T-helper 17 cell (primary cell): ENCODE measurements at places on chromosomes 7 and 10. TPM values are rescaled to one million over a fixed set of nuclear protein-coding genes. Genes with fewer than 3 reads are reported as not detected.
A peak's percentile ranks its signal among the peaks of the same experiment; 100 is the strongest.

DNA sequence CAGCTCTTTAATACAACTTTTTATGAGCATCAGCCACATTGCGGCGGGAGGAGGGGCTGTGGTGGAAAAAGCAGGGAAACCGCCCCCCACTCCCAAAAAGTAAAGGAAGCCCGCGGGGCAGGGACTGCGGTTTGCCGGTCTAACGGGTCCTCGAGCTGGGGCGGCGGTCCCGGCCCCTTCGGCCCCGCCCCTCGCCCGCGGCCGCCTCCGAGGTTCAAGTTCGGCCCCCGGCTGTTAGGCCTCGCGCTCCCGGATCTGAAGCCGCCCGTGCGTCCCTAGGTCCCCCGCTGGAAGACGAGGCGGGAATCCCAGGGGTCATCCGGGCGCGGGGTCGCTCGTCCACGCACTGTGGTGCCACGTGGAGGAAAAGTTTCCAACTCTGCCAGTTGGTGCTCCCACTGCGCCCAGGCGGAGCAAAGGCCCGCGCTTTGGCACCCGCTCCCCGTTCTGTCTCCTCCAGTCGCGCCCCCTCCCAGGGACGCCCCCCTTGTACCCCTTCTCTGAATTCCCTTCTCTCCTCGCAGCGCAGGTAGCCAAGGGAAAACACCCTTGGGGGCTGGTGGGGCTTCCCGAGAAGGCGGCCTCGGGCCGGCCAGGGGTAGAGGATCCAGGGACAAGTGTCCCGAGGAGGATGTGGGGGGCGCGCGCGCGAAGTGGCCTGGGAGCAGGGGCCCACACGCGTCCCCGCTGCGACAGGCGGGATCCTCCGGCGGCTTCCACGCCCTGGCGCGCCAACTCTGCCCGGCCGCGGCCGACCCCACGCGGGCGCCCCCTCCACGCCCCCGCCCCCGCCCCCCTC is 798 bp upstream of the AUTS2 start:
- no peak for DNase-seq

- no peak for DNase-seq
Observed at GRCh38 chr10:10500937-10501336, 516.7 kb upstream of the CELF2 start.

GRCh38 chr7:2953588-2954407 is 89.9 kb downstream of the CARD11 start:
- DNase-seq = no peak

- no peak for DNase-seq
Observed at GRCh38 chr10:26374426-26374825, 63.7 kb upstream of the APBB1IP start.

DNA sequence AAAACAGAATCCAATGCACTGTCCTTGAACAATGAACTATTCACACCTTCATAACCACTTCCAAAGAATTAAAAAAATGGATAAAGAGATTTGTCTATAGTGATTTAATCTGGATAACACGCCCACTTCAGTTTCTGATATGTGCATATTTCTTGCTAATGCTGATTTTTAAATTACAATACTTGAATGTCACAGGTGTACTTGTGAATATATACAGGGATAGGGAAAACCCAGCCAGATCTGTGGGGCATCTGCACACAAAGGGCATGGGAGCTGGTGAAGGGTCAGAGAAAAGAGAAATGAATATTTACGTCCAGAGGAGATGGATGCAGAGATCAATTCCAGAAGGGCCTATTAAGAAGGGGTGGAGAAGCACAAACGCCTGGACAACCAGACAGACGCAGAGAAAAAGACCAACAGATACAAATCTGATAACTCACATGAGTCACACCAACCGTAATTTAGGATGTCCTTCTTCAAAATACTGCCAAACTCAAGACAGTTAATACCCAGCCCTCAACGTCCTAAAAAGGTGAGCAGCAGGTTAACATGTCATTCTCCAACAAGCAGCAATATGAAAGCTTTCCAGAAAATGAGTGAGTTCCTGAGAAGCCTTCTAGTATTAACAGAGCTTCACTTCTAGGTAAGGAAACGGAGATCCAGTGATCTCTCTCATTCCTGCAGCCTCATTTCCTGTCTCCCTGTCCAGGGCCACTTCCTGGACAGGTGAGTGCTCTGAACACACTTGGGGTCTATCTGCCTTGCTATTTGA is 41.9 kb downstream of the PIP4K2A start:
- no peak for DNase-seq

GRCh38 chr7:74475987-74476350 is 22.3 kb downstream of the GTF2IRD1 start:
- DNase-seq = no peak

DNA sequence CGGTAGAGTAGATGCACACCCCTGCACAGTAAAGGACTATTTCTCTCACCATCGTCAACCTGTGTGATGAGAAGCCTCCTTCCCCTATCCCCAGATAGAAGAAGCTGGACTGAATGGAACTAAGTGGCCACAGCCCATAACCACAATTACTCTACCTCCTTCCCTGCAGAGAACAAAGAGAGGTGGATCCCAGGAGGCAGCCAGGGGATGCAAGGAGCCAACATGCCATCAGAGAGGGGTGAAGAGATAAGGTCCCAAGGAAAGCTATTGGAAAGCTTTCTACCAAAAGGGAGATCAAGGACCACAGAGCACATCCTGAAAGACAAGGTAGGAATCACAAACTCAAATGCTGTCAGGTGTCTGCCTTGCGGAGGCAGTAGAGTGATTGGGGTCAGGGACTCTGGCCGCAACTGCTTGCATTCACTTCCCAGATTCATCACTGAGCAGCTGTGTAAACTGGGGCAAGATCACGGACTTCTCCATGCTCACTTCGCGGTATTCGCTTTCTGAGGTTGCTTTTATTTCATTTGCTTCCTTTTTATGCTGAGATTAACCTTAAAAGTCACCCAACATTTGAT is 81.6 kb upstream of the MYO3A start:
- no peak for DNase-seq

DNA sequence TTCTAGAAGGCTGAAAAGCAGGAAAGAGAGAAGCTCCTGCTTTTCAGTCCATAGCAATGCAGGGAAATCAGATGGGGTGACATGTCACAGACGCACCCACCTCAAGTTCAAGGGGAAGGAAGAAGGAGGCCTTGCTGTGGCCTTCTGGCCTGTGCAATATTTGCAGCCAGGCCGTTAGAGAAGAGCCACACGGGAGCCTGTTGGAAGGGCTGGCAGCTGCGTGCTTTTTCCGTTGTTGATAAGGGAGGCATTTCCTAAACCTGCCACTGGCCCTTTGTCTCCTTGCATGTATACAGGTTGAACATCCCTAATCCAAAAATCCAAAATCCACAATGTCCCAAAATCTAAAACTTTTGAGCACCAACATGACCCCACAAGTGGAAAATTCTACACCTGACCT is 492.5 kb upstream of the ZMIZ1 start:
- no peak for DNase-seq

- no peak for DNase-seq
Observed at GRCh38 chr7:106551936-106552335, 109.0 kb downstream of the CCDC71L start.

DNA sequence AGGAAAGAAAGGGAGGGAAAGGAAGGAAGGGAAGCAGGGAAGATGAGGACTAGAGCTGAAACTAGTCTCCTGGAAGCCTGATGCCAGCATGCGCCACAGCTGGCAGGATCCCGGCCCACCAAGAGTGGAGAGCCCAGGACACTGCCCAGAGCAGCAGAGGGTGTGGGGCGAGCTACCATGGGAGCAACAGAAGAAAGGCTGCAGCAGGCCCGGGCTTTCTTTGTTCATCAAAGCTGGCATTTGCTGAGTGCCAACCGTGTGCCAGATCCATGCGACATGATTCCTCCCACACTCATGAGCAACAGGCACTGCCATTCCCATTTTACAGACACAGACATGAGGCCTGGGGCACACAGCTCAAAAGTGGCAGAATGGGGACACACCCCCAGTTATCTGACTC is 68.9 kb downstream of the FAM53B start:
- DNase-seq = no peak

GRCh38 chr7:157250605-157251228 is 86.1 kb upstream of the DNAJB6 start:
- DNase-seq = peak; percentile 19

Gene PLAU
- total RNA-seq = 0.42 TPM
